ENCODE measurements at places on chromosomes 3 and 15.

GRCh38 chr3:198107840-198108734, 148.1 kb downstream of the LMLN start:
- no peak for DNase-seq

- no peak for DNase-seq
These were observed 58.2 kb downstream of the KLHL6 start for GRCh38 chr3:183497313-183497712.

GRCh38 chr3:190155752-190156151, 35.1 kb upstream of the P3H2 start:
- DNase-seq: no peak

GRCh38 chr3:71702131-71703024, 22.8 kb downstream of the EIF4E3 start:
- no peak for DNase-seq

DNA sequence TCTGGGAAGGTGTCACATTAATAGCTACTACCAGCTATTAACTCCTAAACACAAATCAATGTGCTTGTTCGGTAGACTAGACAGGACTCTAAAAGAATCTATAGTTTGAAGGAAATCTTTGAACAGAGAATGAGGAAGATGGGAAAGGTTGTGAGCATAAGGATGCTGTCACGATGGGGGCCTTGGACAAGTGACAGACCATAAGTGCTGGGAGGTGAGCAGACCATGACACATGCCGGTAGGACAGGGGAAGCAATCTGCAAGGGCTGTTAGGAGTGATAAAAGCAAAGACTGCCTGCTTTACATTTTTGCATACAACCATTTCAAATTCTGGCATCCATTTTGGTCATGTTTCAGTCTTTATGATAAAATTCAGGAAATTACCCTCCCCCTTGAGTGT, 645.8 kb downstream of the ROBO2 start:
- no peak for DNase-seq

All from GM13976 (cell line).